Cardiac fibroblast (primary cell): ENCODE measurements at places on chromosomes 4 and X.

- DNase-seq: peak; percentile 58
These were observed 79.8 kb upstream of the SMARCAD1 start for GRCh38 chr4:94127707-94128328.

- DNase-seq: peak; percentile 0
These were observed 88.8 kb upstream of the CCDC160 start for GRCh38 chrX:134148172-134148692.

GRCh38 chrX:56468441-56468840, 95.0 kb upstream of the UBQLN2 start:
- no peak for DNase-seq

- no peak for DNase-seq
These were observed 62.6 kb downstream of the TRIML1 start for GRCh38 chr4:188201851-188202250.

- DNase-seq: peak; percentile 96
These were observed 16.0 kb upstream of the SH3TC1 start for GRCh38 chr4:8182858-8183725.

DNA sequence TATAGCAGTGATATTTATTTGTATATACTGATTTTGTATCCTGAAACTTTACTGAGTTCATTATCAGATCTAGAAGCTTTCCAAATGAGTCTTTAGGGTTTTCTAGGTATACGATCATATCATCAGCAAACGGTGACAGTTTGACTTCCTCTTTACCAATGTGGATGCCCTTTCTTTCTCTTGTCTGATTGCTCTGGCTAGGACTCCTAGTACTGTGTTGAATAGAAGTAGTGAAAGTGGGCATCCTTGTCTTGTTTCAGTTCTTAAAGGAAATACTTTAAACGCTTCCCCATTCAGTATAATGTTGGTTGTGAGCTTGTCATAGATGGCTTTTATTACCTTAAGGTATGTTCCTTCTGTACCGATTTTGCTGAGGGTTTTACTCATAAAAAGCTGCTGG, 37.5 kb downstream of the CBR4 start:
- DNase-seq: no peak
